ENCODE measurements at places on chromosomes 12 and 14. TPM values are rescaled to one million over a fixed set of nuclear protein-coding genes. Genes with fewer than 3 reads are reported as not detected.

The KRT71 gene
- not detected for total RNA-seq

The EML5 gene
- 0.30 TPM for total RNA-seq

The RIMBP2 gene
- total RNA-seq, result not detected

The IGFBP6 gene
- total RNA-seq, result 202 TPM
